ENCODE measurements at places on chromosomes 7 and 10. TPM values are rescaled to one million over a fixed set of nuclear protein-coding genes. Genes with fewer than 3 reads are reported as not detected.

GRCh38 chr7:131883196-131883595 lies 326.8 kb upstream of the PODXL start:
- no peak for DNase-seq

GRCh38 chr10:125911145-125911544 lies 14.8 kb downstream of the FANK1 start:
- DNase-seq, result no peak

- DNase-seq, result no peak
These were observed 10.2 kb downstream of the LMTK2 start for GRCh38 chr7:98116656-98117461.

GRCh38 chr7:27973625-27974024 lies 207.0 kb downstream of the JAZF1 start:
- no peak for DNase-seq

TMEM178B gene
- 0.38 TPM for polyA plus RNA-seq

MUC12 gene
- 0.01 TPM for polyA plus RNA-seq
